Caco-2 (cell line): ENCODE measurements at places on chromosomes 12 and 14.

DNA sequence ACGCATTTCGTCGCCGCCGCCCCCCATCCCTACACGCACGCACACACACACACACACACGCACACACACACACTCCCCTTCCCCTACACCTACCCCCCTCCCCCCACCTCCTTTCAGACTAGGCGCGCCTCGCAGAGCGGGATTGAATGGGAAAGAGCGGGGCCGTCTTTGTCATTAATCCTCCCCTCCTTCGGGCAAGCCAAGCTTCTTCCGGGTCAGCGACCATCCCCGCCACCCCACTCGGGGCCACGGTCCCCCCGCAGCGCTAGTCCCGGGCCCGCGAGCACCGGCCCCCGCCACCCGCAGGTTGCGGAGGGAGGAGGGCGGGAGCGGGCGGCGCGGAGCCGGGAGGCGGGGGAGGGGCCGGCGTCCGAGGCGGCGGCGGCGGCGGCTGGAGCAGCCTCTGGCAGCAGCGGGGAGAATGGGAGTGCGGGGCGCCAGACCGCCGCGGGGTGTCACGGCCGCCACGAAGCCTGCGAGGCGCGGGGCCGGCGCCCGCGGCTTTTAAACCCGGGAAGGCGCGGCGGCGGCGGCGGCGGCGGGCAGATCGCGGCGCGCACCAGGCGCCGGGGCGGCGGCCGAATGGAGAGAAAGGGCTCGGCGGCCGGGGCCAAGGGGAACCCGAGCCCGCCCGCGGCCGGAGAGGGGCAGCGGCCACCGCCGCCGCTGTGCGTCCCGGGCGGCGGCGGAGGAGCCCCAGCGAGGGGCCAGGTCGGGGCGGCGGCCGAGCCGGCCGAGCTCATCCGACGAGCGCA lies at the start of gene TTC9:
TTC9 (plus strand) TSS at position 369 of the 755 bp plus-strand sequence; CDS start at position 583, 214 bp downstream.
- no peaks in the 10 kb centered on the region for H3K36me3 ChIP-seq
- no peaks in the 10 kb centered on the region for H3K27me3 ChIP-seq
- H3K27ac ChIP-seq: peak within 1 kb of the TSS; percentile 37
- DNase-seq: peak; percentile 60

DNA sequence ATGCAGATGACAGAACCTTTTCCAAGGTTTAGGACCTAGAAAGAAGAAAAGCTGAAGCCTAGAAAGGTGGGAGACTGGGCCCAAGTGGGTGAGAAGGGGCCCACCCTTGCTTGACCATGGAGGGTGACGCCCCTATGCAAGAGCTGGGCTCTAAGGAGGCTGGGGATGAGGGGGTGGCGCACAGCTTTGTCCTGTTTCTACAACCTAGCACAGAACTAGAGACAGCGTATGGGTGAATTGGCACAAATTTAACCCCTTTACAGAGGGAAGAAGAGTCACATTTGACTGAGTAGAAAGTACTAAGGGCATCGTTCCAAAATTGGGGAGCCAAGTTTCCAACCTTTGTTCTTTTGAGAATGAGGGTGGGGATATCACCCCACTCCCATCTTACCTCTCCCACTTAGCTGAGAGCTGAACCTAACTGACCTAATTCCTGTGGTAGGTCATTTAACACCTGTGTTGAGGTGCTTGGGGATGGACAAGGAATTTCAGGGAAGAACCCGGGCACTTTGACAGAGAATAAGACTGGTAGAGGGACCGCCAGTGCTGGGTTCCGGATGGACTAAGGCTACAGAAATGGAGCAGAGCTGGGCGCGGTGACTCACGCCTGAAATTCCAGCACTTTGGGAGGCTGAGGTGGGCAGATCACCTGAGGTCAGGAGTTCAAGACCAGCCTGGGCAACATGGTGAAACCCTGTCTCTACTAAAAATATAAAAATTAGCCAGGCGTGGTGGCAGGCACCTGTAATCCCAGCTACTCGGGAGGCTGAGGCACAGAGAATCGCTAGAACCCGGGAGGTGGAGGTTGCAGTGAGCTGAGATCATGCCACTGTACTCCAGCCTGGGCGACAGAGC lies 5.2 kb downstream of the NFKBIA start:
- no peak for DNase-seq
- H3K4me1 ChIP-seq: peaks cover 34% of the 10 kb centered on the region
- H3K27ac ChIP-seq: peak overlapping the region; percentile 83
- H3K4me3 ChIP-seq: no peak overlapping the region
- H3K27me3 ChIP-seq: no peaks in the 10 kb centered on the region; the same call in 1 of the 2 replicates

- no peaks in the 10 kb centered on the region for H3K27me3 ChIP-seq
- no peak for DNase-seq
- no peak overlapping the region for H3K4me3 ChIP-seq
- no peaks in the 10 kb centered on the region for H3K4me1 ChIP-seq
- H3K36me3 ChIP-seq: no peaks in the 10 kb centered on the region
Measured at GRCh38 chr14:48643241-48643640, 942.9 kb downstream of the RPS29 start.

- H3K36me3 ChIP-seq: no peaks in the 10 kb centered on the region
- no peak for DNase-seq
- H3K4me1 ChIP-seq: no peaks in the 10 kb centered on the region
- H3K27ac ChIP-seq: no peak overlapping the region
- peaks cover 3% of the 10 kb centered on the region for H3K27me3 ChIP-seq
- no peak overlapping the region for H3K4me3 ChIP-seq
Measured at GRCh38 chr12:130932061-130932930, 21.4 kb upstream of the ADGRD1 start.

- H3K4me3 ChIP-seq: no peak overlapping the region
- H3K4me1 ChIP-seq: peaks cover 11% of the 10 kb centered on the region
- no peaks in the 10 kb centered on the region for H3K36me3 ChIP-seq
- H3K27ac ChIP-seq: no peak overlapping the region
Measured at GRCh38 chr12:109150124-109150640, 33.8 kb downstream of the ACACB start.

GRCh38 chr14:68947802-68948201 lies 31.3 kb downstream of the ACTN1 start:
- H3K27ac ChIP-seq: no peak overlapping the region
- no peak for DNase-seq
- peaks cover 25% of the 10 kb centered on the region for H3K4me1 ChIP-seq
- H3K36me3 ChIP-seq: no peaks in the 10 kb centered on the region; the same call in 1 of the 2 replicates
- H3K27me3 ChIP-seq: no peaks in the 10 kb centered on the region

- no peak for DNase-seq
- H3K27ac ChIP-seq: no peak overlapping the region
- H3K36me3 ChIP-seq: no peaks in the 10 kb centered on the region
- H3K27me3 ChIP-seq: no peaks in the 10 kb centered on the region
Measured at GRCh38 chr12:23197266-23197665, 572.3 kb downstream of the ETNK1 start.

DNA sequence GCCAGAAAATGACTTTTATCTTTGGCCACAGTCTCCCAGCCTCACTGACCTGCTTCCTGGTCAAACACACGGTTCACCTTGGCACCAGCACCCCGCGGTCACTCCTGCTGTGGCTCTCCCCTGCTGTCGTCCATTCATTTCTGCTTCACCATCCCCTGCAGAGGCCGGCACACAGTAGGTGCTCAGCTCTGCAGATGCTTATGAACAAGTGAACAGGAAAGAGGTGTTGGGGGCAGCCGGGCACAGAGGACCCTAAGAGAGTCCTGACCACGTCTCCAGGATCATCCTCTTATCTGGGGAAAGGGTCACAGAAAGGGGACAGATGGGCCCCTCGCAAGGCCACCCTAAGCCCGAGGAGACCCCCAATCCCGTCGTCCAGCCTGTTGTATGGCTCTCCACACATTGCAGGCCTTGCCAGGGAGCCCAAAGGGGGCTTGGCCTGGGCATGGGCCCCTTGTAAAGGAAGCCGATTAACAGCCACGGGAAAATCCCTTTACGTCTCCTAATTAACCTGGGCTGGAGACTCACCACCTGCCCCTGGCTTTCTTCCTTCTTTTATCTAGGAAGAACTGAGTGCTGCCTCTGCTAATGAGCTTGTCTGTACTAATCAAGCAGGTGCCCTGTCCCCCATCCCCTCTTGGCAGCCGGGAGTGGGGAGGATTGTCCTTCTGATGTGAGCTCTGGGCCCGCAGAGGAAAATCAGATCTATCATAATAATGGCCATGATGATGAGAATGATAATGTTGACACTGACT lies 119.2 kb downstream of the AACS start:
- H3K27ac ChIP-seq: no peak overlapping the region
- H3K4me1 ChIP-seq: no peaks in the 10 kb centered on the region
- H3K4me3 ChIP-seq: no peak overlapping the region
- peaks cover 4% of the 10 kb centered on the region for H3K27me3 ChIP-seq
- H3K36me3 ChIP-seq: no peaks in the 10 kb centered on the region

GRCh38 chr14:27427796-27428195 lies 830.0 kb upstream of the NOVA1 start:
- no peaks in the 10 kb centered on the region for H3K27me3 ChIP-seq
- DNase-seq: no peak
- no peak overlapping the region for H3K4me3 ChIP-seq
